Uterus (tissue), 4 donors: ENCODE measurements at places on chromosomes 7 and 10. TPM values are rescaled to one million over a fixed set of nuclear protein-coding genes. Genes with fewer than 3 reads are reported as not detected.

The HPSE2 gene
- 7.0 TPM for total RNA-seq

DNA sequence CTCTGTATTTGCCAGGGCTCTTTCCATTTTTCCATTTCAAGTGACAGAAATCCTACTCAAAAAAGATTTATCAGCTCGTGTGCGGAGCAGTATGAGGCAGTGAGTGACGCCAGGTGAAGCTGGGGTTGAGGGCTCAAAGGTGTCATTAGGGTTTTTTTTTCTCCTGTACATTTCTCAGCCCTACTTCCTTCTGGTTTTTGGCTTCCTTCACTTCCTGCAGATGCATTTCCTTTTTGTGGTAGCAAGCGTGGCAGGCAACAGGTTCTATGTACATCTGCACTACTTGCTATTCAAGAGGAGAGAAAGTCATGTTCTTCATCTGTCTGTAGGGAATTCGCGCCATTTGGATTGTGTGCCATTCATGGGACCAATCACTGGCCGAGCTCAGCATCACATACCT lies 52.8 kb upstream of the AOAH start:
- DNase-seq, result no peak

GRCh38 chr7:154167807-154168206 lies 115.6 kb downstream of the DPP6 start:
- DNase-seq, result no peak

The WDR86 gene
- 100 TPM for total RNA-seq

DNA sequence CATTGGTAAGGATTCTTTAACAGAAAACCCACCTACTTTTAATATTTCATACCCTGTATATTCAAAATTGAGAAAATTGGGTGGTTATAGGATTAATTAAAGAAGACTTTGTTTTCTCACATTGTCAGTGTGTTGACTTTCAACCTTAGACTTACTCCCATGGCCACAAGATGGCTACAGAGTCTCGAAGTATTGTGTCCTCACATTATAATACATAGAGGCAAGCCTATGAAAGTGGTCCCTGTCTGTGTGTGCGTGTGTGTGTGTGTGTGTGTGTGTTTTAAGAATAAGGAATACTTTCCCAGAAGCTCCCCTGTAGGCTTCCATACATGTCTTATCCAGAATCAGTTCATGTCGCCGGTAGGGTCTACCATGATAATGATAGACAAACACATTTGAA lies 180.0 kb downstream of the PHF14 start:
- DNase-seq, result no peak

The GIMAP7 gene
- 70.8 TPM for total RNA-seq

GRCh38 chr7:36272211-36272566 lies 117.5 kb upstream of the ANLN start:
- DNase-seq, result no peak

The CPA4 gene
- not detected for total RNA-seq

The ZSWIM8 gene
- total RNA-seq, result 112 TPM

DNA sequence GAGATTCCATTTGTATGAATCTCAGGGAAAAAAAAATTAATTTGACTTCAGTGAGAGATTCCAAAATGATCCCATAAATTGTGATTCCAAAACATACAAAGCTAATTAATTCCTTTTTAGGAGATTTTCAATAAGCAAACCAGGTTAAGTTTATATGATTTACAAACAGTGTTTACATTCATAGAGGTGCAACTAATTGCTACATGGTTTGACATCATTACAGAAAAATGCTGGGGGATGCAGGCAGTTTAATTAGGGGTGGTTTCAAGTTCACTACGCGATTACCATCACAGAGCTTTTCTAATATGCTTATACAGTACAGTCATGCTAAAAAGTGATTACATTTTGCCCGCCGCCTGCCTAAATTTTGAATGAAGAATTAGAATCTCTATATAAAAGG lies 143.2 kb upstream of the MGMT start:
- DNase-seq, result no peak

The SPDYE2B gene
- total RNA-seq, result not detected

GRCh38 chr10:31816318-31816717 lies 112.3 kb downstream of the ARHGAP12 start:
- no peak for DNase-seq

The METTL27 gene
- 2.8 TPM for total RNA-seq

- DNase-seq, result no peak
Measured at GRCh38 chr10:124345521-124345920, 73.2 kb downstream of the OAT start.

DNA sequence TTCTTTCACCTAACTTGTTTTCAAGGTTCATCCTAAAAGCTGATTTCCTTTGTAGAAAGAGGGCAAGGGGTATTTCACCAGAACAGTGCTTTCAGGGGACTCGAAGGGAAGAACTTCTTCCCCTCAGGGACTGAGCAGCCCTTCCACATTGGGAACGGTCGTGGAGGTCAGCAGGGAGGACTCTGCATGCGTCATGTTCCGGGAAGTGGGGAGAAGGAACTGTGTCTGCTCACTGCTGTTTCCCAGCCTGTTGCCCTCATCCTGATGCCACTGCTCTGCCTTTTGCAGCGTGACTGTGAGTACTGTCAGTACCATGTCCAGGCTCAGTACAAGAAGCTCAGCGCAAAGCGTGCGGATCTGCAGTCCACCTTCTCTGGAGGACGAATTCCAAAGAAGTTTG lies 27.2 kb downstream of the MCM10 start:
- no peak for DNase-seq

- DNase-seq, result no peak
Measured at GRCh38 chr7:151880688-151881087, 3.8 kb upstream of the PRKAG2 start.

- DNase-seq, result peak; percentile 69
Measured at GRCh38 chr10:122341141-122341810, 33.2 kb upstream of the PLEKHA1 start.

DNA sequence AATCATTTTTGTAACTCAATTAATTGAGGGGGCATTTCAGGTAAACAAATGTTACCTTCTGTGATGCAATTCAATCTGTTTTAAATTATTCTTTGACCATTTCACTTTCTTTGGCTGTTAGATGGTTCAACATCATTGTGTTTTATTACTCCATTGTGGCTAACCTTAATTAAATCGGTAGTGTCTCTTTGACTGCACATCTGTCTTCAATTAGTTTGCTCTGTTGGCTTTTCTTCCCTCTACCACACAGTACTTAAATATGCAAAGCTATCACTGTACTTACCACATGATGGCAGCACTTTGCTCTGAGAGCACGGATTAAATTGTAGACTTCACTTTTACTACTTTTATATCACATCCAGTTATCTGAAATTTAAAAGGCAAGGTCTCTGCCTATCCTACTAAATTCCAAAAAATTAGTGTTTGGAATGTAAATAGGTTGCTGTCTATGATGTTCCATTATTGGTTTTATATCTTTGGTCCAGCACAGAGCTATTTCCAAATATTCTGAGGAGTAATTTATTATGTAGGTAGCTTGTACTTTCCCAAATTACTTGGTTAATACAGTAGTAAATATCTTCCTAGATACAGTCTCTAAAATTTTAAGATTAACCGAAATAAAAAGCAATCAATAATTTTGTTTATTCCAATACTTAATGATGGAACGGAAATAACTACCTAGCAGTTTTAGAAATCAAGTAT lies 352.0 kb downstream of the PCLO start:
- no peak for DNase-seq

- DNase-seq, result no peak
Measured at GRCh38 chr10:30151581-30152389, 92.4 kb upstream of the JCAD start.

- DNase-seq, result no peak
Measured at GRCh38 chr7:44275957-44276570, 49.3 kb downstream of the CAMK2B start.

The MOGAT3 gene
- not detected for total RNA-seq

- no peak for DNase-seq
Measured at GRCh38 chr7:151659219-151659618, 139.5 kb upstream of the RHEB start.

The FAM180A gene
- not detected for total RNA-seq

- DNase-seq, result no peak
Measured at GRCh38 chr10:62959553-62959952, 143.4 kb upstream of the EGR2 start.

- DNase-seq, result no peak
Measured at GRCh38 chr10:1434202-1434601, 303.1 kb downstream of the ADARB2 start.

The HMX2 gene
- total RNA-seq, result not detected

GRCh38 chr10:109456566-109457301 lies 466.6 kb downstream of the XPNPEP1 start:
- DNase-seq, result no peak

DNA sequence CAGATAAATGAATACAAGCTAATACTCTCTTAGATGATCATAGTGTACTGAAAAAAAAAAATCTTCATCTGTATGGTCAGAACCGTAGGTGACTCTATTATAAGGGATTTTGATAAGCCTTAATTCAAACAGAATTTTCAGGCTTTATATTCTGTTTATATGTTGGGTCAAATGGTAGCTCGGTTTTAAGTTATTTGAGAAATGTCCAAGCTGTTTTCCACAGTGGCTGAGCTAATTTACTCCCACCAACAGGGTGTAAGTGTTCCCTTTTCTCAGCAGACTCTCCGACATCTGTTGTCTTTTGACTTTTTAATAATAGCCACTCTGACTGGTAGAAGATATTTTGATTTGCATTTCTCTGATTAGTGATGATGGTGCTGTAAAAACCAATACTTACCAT lies 328.8 kb upstream of the MAGI2 start:
- DNase-seq, result no peak

DNA sequence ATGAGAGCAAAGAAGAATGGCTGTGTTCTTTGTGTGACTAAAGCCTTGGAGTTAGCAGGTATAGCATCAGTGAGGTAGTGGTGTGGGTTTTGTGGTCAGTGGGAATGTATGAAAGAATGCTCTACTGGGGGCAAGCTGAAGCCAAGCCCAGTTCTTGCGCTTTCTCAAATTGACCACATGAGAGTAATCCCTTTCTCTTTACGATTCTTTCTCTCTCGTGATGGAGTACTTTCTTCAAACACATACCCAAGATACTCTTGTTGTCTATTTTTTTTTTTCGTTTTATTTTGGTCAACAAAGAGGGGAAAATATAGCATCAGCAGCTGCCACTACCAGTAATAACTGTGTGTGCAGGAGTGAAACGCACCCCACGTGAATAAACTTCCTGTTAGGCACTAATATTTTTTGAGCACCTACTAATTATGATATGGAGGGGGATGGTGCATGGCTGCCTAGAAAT lies 8.4 kb upstream of the PANK1 start:
- no peak for DNase-seq

The CPVL gene
- total RNA-seq, result 8.5 TPM

The CHST3 gene
- total RNA-seq, result 17.9 TPM

- no peak for DNase-seq
Measured at GRCh38 chr7:107236862-107237261, 68.1 kb downstream of the HBP1 start.

The HSPA12A gene
- total RNA-seq, result 4.9 TPM

- no peak for DNase-seq
Measured at GRCh38 chr7:33190688-33191304, 61.4 kb downstream of the BBS9 start.

- no peak for DNase-seq
Measured at GRCh38 chr10:26432938-26433337, 5.2 kb upstream of the APBB1IP start.

- no peak for DNase-seq
Measured at GRCh38 chr10:130967784-130968183, 343.7 kb downstream of the TCERG1L start.

DNA sequence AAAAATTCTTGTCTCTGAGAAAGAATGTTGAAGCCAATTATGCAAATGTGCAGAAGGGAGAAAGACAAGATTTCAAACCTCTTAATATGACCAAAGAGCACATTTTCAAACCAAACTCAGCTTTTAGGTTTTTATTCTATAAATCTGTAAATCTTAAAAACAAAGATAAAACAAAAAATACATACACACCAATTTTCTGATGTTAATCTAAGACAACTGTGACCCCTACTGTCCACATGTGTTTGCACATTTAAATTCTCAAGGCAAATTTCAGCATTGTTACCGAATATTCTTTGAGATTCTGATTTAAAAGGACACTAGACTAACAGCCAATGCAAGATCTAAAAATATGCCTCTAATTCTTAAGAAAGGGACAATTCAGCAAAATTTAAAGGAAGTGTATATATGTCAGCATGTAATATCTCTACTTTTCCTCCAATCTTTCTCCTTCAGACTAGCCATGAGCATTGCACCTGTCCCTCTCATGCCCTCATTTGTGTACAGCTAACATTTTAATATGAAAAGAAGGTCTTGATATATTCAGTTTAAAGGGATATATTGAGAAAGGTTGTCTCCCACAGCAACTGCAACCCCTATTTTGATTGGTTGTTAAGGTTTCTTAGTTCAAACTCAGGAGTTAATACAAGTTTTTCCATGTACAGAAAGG lies 417.9 kb downstream of the IPMK start:
- no peak for DNase-seq

DNA sequence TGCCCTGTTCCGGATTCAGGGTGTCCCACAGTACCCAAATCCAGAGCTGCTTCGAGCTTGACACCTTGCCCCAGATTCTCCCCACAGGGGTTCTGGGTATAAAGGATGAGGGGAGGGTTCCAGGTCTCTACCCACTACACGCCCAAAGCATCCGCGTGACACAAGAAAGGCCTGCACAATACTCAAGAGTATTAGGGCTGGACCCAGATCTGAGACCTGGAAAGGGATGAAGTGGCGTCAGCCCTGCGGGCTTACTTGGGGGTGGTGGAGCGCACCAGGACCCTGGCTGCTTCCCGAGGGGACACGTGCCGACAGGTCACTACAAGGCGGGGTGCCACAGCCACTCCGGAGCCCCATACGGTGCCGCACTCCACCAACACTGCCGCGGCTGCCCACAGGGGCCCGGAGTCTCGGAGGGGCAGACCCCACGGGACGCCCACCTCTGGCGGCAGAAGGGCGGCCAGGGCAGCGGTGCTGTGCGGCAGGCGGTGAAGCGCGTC lies 1.3 kb downstream of the TYSND1 start:
- DNase-seq, result no peak

GRCh38 chr7:43511029-43511428 lies 71.9 kb upstream of the STK17A start:
- no peak for DNase-seq

The ARHGEF35 gene
- total RNA-seq, result 4.2 TPM

The TRPV5 gene
- not detected for total RNA-seq

DNA sequence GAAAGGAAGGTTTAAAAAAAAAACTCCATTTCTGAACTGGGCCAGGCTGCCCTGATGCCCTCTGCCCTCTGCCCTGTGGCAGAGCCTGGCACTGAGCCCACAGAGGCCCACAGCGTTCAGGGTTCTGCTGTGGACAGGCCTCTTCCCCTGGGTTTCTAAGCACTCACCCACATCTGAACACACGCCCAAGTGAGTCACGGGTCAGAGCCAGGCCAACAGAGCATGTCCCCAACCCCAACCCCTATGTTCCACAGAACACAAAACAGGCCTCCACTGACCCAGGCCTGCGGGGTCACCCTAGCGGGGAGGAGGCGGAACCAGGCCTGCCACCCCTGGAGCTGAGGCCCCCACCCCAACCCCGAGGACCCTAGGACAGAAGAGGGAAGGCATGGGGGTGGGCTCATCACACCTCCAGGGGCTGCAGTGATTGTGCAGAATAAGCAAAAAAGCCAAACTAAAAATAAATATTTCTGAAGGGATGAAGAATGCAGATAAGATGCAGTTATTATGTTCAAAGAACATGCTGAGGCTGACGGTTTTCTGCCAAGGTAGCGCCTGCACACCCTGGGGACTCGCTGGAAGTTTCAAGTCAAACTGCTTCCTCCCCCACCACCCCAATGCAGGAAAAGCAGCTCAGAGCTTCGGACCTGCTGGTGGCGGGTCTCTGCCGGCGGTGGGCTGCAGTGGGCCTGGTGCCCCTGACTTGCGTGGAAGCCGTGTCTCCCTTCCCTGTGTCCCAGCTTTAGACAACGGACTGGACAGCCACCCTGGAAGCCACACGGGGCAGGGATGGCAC lies 5.4 kb downstream of the WDR86 start:
- DNase-seq, result peak; percentile 59
